ENCODE measurements at places on chromosomes 7 and 10.

DNA sequence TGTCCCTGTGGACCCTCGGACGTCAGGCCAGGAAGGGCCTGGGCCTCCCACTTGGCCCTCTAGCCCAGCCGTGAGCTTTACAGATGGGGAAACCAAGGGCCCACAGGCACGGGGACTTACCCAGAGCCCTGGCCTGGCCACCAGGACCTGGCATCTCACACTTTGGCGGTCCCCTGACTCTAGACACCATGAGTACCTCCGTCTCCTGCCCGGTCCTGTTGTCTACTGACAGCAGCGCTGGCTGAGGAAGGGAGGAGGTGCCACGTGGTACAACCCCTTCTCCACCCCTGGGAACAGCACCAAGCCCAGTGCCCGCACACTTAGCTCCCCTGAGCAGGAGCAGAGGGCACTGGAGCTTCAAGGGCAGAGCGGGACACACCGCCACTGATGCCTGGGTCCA, 26.1 kb downstream of the ADGRA1 start:
- DNase-seq = no peak

DNA sequence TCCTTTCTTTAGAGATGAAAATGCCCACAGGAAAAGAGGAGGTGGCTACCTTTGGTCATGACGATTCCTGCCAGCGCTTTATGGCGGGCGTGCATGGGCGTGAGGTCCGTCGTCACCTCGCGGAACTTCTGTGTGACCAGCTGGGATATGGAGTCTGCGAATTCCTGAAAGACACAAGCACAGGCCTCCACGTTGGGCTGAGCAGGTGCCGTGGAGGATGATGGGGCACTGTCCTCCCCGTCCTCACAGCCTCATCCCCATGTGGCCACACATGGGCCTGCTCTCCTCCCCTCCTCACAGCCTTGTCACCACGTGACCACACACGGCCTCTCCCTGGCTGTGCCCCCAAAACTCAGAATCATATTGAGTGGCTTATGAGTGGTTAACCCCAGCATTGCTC, 214.7 kb downstream of the WDR37 start:
- no peak for DNase-seq

DNA sequence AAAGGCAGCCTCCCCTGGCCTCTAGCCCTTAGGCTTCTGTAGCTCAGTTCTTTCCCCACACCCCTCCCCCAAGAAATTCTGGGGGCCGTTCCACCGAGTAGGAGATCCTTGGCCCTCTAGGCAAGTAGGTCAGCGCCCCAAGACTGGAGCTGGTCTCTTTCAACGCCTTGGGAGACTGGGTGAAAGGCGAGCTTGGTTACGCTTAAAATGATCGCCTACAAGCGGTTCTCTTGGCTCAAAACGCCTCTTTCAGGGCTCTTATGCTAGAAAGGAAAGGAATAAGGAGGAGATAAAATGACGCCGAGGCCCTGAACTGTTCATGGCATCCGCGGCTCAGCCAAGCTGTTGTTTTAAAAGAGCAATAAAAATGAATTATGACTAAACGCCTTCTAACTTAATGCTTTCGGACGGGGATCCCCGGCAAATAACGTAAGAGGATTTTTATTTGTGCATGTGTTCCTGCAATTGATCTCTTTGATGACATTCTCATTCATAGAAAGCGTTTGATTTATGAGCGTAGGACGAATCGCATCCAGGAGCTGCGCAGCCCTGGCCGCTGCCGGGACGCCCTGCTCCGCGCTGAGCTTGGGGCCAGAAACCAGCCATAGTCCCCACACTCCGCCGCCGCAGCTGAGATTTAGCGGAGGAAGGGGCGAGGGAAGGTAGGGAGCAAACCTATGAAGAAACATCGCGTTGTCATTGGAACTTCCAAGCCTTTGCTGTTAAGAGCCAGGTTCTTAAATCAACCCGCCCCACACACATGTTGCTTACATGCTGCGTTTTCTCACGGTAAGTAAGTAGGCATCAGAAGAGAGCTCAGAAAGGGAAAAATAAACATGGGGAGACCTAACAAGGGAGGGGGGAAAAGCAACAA, 3.0 kb upstream of the HOXA1 start:
- no peak for DNase-seq

DNA sequence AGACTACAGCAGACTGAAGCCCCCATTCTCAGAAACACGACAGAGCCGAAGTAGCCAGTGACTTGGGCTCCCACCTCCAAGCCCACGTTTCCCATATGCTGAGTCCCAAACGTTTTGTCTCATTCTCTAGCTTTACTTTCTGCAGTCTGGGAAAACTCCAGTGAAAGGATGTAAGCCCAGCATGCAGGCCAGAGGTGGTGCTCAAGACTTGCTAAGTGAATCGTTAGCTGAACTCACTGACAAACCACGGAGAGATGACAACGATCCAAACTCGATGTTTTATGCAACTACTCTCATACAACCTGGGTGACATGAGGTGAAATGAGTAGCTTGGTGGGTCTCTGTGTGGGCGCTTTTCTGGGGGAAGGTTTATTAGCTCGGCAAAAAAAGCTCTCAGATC, 731.8 kb downstream of the SUGCT start:
- no peak for DNase-seq

DNA sequence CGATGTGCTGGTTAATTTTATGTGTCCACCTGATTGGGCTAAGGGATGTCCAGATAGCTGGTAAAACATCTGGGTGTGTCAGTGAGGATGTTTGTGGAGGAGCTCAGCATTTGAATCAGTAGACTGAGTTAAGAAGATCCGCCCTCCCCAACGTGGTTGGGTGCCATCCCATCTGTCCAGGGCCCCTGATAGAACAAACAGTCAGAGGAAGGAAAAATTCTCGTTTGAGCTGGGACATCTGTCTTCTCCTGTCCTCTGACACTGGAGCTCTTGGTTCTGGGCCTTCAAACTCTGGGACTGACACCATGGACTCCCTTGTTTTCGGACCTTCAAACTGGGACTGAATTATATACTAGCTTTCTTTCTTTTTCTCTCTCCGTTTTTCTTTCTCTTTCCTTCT, 59.6 kb downstream of the CARD11 start:
- DNase-seq = no peak

- DNase-seq = no peak
Observed at GRCh38 chr7:147296986-147297385, 1180.4 kb downstream of the CNTNAP2 start.

DNA sequence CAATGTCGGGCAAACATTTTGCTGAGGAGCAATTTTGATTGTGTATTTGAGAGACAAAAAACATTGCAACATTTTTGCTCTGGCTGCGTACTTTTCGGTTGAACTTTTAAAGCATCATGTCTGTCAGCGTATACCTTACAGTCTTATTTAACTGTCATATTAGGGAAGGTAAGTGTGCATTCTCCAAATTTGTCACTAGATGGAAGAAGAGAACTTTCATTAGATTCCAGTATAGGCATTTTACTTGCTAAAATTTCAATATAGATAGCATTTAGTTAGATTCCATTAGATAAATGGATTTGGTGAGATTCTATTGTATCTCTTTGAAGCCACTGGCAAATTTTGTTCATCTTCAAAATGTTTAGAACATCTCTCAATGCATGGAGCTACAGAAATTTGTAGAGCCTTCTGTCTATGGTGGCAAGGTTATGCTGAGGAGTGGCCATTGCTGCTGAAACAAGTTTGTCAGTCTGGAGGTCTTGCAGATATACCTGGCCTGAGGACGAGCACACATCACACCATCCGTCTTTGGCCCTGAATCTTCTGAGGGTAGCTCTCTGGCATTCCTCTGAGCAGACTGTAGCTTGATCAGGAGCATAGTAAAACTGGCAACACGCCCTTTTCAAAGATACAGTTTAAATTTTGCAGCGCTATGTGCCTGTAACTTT, 437.5 kb upstream of the MBL2 start:
- peak; percentile 41 for DNase-seq

GRCh38 chr10:98139431-98139830, 5.0 kb downstream of the R3HCC1L start:
- no peak for DNase-seq

DNA sequence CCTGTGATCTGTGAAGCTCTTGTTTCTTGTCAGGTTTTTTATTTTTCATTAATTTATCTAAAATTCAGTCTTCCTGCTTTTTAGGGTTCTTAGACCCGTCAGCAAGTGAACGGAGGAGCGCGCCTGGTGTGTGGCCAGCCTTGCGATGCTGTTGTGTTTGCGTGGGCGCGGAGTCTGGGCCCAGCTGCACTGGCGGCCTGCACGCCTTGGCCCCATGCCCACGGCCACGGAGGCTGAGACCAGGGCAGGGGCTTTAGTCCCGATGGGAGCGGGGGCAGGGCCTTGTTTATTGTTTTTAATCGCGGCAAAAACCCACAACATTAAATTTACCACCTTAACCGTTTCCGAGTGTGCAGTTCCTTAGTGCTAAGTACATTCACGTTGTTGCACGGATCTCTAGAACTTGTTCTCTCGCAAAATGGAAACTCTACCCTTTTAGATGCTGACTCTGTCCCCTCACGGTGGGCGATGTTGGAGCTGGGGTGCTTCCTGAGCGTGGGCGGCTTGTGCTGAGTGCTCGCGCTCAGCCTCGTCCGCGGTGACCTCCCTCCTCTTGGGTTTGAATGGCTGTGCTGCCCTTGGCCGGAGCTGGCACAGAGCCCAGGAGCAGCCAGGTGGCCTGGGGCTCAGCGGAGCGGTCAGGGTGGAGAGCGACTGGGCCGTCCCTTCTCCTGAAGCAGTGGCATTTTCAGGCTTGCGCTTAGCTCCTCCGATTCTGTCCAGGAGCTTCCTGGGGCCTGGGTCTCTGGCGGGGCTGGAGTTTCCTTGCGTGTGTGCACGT, 69.1 kb downstream of the INPP5A start:
- no peak for DNase-seq

DNA sequence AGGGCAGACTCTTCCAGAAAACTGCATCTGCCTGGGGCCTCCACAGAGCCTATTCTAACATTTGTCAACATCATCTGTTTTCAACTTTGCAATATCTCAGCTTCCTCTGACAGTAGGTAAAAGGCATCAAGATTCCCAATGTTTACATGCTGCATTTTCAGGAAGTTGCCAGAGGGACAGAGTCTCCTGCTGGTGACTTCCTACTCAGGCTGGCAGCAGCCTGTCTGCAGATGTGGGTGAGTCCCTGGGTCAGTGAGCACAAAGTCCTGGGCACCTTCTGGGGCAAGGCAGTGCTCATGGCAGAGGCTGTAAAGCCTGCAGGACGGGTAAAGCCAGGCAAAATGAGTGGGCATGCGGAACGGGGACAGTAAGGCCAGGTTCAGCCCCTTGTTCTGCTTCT, 69.4 kb downstream of the EBF3 start:
- DNase-seq = no peak

- no peak for DNase-seq
Observed at GRCh38 chr10:124262234-124262865, 156.4 kb downstream of the OAT start.

DNA sequence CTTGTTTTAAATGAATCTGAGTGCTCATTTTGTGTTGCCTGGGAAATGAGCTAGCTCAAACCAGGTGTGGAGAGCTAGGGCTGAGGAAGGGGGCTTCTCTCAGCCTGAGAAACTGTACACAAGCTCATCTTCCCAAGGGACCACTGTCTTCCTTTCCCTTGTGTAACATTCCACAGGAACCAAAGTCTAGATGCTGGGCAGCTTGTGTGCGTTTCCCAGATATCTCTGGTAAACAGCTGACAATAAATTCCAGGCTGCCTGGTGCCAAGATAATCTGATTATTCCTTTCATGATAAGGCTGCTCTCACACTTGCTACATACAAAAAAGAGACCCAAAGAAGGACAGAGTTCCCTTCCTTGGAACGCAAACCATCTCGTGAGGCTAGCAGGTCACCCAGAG, 33.1 kb upstream of the MKLN1 start:
- DNase-seq = no peak

GRCh38 chr10:13787015-13787421, 200.3 kb downstream of the PRPF18 start:
- DNase-seq = peak; percentile 83

Measured in HT1080 (cell line).